ENCODE measurements at places on chromosomes 4 and X.

GRCh38 chr4:176538217-176538925 lies 218.6 kb downstream of the SPCS3 start:
- DNase-seq = no peak

DNA sequence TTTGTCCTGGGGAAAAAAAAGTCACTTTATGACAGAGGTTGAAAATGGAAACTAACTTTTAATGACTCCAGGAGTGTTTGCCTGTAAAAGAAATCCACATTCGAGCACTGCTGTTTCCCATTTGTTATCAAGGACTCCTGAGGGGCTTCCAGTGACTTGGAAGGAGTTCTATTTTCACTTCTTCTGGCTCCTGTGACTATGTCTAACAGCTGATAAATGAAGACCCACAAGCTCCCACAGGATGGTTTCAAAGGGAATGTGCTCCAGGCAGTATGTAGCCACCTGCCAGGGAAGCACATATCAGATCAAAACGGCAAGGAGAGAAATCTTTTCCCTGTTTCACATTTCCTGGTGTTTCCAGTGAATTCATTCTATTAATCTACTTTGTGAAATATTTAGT lies 159.8 kb upstream of the FAM241A start:
- no peak for DNase-seq

DNA sequence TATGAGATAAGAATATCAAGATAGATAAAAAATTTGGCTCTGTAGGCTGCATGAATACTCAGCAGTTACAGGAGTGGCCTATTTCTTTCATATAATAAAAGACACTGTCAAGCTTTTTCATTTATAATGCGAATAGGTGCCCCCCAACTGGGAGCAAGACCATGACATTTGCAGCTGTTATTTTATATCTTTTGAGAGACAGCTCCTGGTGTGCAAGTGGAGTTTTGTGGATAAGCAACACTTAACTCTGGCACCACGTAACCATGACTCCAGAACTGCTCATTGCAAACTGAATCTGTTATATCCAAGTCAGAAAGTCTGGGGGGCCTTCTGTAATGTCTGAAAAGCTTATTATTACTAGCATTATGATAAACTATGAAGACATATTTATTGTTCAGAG lies 1372.4 kb downstream of the C4orf33 start:
- DNase-seq = no peak

GRCh38 chr4:163295138-163295537 lies 37.3 kb downstream of the NPY1R start:
- no peak for DNase-seq

GRCh38 chr4:173698557-173699262 lies 168.7 kb upstream of the HAND2 start:
- no peak for DNase-seq

DNA sequence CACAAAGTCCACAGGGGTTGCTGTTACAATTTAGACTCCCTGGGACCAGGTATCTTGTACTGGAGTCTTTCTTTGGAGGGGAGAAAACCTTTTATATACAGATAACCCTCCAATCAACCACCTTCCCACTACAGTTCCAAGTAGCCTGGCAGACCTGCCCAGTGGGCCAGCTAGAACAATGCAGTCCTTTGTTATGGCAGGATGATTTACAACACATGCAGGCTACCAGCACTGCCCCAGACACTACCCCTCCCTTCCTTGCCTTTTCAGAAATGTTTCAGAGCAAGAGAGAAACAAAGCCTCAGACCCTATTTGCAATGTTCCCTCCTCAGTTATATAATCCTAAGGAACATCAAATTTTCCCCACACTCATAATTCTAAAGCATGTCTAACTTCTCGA lies 11.1 kb downstream of the RASL11B start:
- DNase-seq = no peak

DNA sequence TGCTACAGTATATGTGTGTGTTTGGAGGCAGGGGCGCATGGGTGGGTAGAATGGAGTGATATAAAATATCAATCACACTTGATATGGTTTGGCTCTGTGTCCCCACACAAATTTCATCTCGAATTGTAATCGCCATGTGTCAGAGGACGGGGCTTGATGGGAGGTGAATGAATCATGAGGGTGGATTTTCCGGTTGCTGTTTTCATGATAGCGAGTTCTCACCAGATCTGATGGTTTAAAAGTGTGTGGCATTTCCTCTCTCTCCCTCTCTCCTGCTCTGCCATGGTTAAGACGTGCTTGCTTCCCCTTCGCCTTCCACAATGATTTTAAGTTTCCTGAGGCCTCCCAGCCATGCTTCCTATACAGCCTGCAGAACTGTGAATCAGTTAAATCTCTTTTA lies 14.8 kb downstream of the SOWAHB start:
- DNase-seq = no peak

- DNase-seq = no peak
These were observed 162.2 kb downstream of the KLHL4 start for GRCh38 chrX:87679849-87680248.

GRCh38 chrX:141733371-141733770 lies 34.8 kb upstream of the SPANXD start:
- no peak for DNase-seq

- DNase-seq = peak; percentile 22
These were observed 22.3 kb upstream of the VSIG1 start for GRCh38 chrX:108022491-108023089.

GRCh38 chr4:71026086-71026485 lies 32.6 kb downstream of the DCK start:
- DNase-seq = no peak

GRCh38 chr4:106951891-106952290 lies 84.2 kb downstream of the DKK2 start:
- DNase-seq = no peak

DNA sequence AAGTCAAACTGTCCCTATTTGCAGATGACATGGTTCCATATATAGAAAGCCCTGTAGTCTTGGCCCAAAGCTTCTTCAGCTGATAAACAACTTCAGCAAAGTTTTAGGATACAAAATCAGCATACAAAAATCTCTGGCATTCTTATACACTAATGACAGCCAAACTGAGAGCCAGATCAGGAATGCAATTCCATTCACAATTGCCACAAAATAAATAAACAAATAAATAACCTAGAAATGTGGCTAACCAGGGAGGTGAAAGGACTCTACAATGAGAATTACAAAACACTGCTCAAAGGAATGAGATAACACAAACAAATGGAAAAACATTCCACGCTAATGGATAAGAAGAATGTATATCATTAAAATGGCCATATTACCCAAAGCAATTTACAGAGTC lies 52.9 kb upstream of the CXCL8 start:
- DNase-seq = no peak

- DNase-seq = no peak
These were observed 3.9 kb downstream of the L1CAM start for GRCh38 chrX:153882086-153882498.

DNA sequence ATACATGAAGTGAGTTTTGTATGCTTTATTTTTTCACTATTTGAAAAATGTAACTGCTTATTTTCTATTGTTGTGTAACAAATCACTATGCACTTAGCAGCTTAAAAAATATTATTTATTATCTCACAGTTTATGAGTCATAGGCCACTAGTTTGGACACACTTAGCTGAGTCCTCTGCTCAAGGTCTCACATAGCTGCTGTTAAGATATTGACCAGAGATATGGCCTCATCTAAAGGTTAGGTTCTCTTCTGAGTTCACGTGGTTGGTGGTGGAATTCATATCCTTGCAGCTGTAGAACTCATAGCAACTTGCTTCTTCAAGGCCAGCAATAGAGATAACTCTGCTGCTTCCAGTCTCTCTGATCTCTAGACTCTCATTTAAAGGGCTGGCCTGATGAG lies 534.4 kb downstream of the SPRY1 start:
- no peak for DNase-seq

- DNase-seq = no peak
These were observed 12.3 kb upstream of the XPNPEP2 start for GRCh38 chrX:129726307-129727111.

DNA sequence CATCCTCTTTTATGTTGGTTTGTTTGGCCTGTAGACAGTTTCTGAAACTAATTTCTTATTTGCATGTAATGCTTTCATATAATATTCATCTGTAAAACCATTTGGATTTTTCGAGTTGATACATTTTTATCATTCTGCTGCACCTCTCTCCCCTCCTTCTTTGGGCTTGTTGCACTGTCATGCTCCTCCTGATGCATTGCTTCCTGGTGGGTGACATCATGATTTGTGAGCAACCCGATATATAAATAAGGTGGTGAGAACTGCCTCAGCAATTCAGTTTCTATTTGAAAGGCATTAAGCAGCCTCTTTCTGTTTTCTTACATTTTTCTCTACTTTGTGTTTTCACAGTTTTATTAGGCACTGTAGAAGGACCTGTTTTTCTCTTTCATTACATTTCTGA lies 515.7 kb downstream of the RPA4 start:
- DNase-seq = no peak

- no peak for DNase-seq
These were observed 981.9 kb upstream of the TENM3 start for GRCh38 chr4:181261279-181261678.

DNA sequence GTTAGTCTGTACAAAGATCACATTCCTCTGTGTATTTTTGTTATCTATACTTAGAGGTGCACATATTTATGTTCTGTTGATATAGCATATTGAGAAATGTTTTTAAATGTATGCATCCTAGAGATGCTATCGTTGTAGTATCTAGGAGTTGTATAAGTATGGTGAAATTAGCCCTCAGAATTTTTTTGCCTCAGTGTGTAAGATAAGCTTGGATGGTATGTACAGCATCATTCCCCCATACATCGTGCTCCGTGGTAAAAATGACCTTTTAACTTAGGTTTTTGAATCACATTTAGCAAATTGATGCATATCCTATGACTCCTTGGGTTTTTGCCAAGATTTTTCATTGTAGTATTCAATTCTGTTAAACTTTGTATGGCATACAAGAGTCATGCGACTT lies 113.5 kb downstream of the RPA4 start:
- DNase-seq = no peak

GRCh38 chr4:602559-602942 lies 22.8 kb upstream of the PDE6B start:
- DNase-seq = peak; percentile 41

- DNase-seq = no peak
These were observed 57.3 kb downstream of the SH3BGRL start for GRCh38 chrX:81259020-81259713.

GRCh38 chrX:123424546-123424945 lies 240.5 kb downstream of the GRIA3 start:
- DNase-seq = no peak

- no peak for DNase-seq
These were observed 14.7 kb downstream of the RTL9 start for GRCh38 chrX:110373310-110373709.

DNA sequence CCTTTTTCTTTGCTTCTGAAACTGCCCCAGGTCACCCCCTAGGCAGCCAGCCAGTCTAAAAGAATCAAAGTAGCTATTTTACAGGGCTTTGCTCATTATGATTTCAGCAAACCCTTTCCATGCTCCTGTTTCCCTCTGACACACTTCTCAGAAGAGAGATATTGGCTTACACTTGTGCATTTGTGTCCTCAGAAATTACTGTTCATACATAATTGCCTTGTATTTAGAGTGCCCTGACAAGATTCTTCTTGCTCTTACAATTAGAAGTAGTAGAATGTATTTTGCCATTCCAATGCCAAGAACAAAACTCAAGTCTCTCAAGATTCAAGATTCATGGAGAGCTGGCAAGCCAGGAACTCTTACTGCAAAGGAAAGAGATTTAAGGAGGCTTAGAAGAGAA lies 531.0 kb upstream of the ZFP42 start:
- no peak for DNase-seq

DNA sequence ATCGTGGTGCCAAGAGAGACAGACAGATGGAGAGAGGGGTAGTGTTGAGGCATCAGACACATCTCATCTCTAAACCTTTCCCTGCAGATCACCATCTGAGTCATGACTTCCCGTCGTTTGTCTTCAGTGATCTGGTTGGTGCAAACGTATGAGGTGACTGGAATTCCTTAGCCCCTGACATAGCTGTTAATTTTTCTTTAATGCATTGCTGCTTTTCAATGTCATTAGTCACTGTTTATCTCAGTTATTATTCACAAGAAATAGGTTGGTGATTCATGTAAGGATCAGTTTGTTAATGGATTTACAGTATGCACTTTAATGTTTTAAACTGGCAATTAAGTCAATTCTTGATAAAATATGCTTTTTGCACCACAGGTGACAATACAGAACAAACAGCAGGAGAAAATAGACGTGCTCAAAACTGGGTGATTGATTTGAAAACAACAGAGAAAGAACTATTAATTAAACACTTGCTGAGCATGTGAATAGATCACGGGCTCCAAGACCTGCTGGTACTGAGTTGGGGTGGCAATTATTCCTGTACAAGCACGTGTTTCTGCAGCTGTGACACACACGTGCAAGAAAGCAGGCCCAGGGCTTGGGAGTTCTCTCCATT lies 1.3 kb upstream of the TMEM154 start:
- no peak for DNase-seq

GRCh38 chr4:180727478-180727877 lies 1515.7 kb upstream of the TENM3 start:
- DNase-seq = no peak

DNA sequence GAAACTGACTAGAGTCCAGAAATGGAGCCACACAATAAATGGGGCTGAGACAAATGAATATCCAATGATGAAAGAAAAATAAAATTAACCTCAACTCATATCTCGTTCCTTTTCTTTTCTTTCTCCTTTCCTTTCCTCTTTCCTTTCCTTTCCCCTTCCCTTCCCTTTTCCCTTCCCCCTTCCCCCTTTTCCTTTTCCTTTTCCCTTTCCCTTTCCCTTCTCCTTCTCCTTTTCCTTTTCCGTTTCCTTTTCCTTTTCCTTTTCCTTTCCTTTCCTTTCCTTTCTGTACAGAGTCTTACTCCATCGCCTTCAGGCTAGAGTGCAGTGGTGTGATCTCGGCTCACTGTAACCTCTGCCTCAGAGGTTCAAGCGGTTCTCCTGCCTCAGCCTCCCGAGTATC lies 146.3 kb downstream of the RTL9 start:
- DNase-seq = no peak

- no peak for DNase-seq
These were observed 367.8 kb upstream of the SLC7A11 start for GRCh38 chr4:138609943-138610350.

DNA sequence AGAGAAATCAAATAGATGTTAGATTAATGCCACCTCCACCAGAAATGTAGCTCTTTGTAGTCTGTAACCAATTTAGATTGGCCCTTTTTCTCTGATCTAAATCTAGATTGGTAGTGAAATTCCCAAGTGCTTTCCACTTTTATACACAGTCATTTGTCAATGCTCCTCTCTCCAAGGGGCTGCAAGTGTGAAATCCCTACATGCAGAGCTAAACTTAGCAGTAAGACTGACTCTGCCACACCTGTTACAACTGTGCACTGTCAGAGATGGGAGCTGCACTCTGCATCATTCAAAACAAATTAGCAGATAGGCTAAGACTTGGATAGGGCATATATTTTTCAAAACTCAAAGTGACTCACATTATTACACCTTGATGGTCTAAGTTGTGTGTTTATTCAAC lies 9.1 kb downstream of the SERTM2 start:
- no peak for DNase-seq

DNA sequence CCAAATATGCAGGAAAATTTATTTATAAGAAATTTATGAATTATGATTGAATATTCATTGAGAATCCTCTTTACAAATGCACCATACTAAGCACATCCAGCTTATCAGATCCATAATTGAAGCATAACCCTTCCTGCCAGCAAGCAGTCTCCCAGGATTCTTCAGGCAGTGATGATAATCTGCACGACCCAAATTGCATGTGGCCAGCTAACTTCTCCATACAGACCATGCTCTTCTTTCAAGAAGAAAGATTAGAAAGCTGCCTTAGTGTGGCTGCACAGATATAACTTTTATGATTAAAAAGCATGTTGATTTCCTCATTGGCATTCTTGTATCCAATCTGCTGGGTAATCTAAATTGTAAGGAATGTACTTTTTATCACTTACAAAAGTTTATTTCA lies 3.3 kb upstream of the CBR4 start:
- no peak for DNase-seq

All from stimulated activated CD4-positive, alpha-beta T cell treated with anti-CD3 and anti-CD28 coated beads, Interleukin-4, amount 100 ng/mL, for 4 hours (primary cell).